HS-5 (cell line): ENCODE measurements at places on chromosomes 12 and 14.

- no peak for DNase-seq
These were observed 57.7 kb downstream of the HMGA2 start for GRCh38 chr12:65881965-65882413.

DNA sequence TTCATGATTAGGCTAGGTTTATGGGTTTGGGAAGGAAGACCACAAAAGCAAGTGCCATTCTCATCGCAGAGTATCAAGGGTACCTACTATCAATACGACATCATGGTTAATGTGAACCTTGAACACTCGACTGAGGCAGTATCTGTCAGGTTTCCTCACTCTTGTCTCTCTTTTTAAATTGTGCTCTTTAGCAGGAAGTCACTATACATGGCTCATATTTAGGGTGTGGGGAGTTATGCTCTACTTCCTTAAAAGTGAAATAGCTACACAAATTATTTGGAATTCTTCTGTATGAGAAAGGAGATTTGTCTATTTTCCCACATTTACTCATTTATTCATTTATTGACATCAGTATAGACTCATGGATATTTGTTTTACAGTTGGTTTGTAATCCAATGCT lies 5.9 kb upstream of the CLEC4E start:
- no peak for DNase-seq

DNA sequence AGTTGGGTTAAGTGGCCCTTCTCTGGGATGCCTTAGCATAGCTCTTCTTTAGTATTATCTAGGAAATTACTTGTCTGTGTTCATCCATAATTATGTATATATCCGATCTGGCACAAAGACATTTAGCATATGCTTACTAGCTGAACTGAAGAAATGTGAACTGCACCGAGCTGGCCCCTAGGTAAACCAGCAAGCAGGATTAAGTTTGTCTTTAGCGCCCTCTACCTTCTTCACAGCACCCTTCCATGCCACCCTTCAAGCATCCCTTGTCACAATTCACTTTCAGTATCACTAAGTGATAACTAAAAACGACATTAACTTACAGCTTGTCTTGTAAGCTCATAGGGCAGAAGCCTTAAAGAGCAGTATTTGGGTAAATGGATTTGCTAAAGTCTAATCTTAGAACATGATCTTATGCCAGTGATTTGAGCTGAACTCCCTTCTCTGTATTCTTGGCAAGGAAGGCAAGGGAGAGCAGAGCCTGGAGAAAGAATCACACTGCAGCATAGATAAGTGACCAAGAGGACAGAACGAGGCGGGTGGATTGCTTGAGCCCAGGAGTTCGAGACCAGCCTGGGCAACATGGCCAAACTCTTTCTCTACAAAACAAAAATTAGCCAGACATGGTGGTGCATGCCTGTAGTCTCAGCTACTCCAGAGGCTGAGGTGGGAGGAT lies 2.6 kb upstream of the HAL start:
- no peak for DNase-seq

- DNase-seq: no peak
These were observed 22.9 kb downstream of the FBXW8 start for GRCh38 chr12:116933512-116934246.

- peak; percentile 69 for DNase-seq
These were observed 143.4 kb upstream of the CDKN3 start for GRCh38 chr14:54253195-54253947.
